ENCODE measurements at places on chromosomes 5 and 9.
A peak's percentile ranks its signal among the peaks of the same experiment; 100 is the strongest.

DNA sequence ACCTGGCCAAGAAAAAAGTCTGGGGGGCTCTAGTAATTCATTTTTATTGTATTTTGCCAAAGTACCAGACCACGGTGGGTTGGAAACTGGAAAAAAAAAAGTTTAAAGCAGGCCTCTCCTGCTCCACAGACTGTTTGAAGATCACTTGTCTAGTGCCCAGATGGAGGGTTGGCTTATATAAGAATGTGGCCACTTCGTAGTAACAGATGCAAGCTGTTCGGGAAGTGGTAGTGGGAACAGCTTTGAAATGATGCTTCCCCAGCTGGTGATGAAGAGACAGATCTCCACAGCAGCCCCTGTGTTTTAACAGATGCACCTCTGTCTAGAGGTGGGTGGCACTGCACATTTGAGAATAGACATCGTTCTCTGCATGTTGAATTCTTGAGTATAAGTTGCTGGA, 54.3 kb upstream of the DMRT3 start:
- no peak for DNase-seq

- DNase-seq: no peak
These were observed 25.7 kb upstream of the KLF9 start for GRCh38 chr9:70439991-70440706.

DNA sequence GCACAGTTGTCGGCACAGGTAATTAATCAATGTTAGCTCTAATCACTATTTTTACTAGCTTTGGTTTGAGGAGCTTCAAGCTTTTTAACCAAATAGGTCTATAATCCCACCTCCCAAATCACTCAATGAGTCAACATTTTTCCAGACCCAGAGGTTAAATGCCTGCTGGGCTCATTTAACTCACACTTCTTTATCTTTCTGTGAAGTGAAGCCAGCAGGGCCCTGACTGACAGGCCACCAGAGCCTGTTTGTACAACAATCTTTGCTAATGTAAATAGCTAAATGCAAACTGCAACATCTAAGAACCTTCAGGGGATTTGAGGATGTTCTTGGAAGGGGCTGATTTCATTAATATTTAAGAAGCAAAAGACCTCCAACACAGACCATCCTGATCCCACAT, 98.4 kb upstream of the NREP start:
- DNase-seq: no peak

GRCh38 chr9:91037511-91038482, 236.2 kb downstream of the SYK start:
- peak; percentile 30 for DNase-seq

DNA sequence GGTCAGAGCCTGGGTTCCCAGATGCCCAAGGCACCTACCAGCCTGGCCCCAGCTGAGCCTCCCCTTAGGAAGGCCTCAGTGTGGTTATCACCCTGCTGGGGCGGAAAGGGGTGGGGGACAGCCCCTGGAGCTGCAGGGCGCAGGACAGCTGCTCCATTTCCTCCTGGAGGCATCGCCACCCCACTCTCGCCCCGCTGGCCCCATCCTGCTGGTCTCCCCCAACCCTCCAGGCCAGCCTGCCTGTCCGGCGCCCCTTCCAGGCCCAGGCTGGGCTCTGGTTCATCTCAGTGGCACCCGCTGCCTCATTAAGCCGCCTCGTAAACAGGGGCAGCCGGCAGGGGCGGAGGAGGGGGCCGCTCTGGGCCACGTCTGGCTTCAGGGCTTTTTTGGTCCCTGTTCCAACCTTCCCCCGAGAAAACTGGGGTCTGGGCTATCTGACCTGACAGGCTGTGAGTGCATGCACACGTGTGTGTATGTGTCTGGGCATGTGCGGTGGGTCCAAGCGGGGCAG, 30.8 kb upstream of the ENHO start:
- no peak for DNase-seq

GRCh38 chr5:16732356-16732755, 115.6 kb upstream of the RETREG1 start:
- DNase-seq: no peak

DNA sequence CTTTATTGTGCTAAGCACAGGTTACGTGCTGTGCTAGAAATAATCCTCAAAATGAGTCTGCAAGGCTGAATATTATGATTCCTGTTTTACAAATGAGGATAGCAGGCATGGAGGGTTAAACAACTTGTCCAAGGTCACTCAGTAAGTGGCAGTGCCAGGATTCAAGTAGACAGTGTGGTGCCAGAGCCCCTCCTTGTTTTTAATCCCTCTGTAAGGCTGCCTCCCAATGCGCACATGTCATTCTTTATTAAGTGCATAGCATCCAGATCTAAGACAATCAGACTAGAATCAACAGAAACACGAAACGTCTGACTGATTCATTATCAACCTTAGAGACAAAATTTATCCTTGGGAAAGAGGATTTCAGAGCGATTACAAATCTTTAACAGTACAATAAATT, 199.6 kb downstream of the SMARCA2 start:
- DNase-seq: no peak

DNA sequence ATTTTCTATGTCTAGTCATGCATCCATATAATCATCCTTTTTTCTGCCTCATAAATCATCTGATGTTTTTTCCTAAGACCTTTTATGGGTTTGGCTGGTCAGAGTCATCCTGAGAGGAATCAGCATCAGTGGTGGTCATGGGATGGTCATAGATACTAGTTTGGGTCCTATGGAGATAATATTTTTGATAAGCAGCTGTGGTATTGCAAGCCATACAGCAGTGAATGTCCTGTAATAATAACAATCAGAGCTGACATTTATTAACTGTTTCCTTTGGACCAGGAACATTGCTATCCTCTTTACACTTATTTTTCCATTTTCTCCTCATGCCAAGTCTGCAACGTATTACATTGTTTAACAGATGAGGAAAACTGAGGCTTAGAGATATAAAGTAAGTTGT, 83.1 kb downstream of the TEX10 start:
- no peak for DNase-seq

DNA sequence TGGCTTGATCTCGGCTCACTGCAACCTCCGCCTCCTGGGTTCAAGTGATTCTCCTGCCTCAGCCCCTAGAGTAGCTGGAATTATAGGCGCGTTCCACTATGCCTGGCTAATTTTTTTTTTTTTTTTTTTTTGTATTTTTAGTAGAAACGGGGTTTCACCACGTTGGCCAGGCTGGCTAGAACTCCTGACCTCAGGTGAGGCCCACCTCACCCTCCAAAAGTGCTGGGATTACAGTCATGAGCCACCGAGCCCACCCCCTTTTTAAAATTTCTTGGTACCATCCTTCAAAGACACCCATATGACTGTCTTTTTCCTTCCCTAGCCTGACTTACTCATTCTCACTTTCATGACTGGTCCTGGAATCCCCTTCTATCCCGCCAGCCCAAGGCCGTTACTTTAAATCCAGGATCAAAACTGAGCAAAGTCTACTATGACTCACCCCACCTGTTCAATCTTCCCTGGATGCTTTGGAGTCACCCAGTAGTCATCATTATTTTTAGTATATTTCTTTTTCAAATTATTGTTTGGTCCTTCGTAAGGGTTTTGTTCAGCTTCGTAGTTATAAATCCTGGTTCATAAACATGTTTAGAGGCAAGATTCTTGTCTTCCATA, 1.2 kb upstream of the TBCA start:
- no peak for DNase-seq

DNA sequence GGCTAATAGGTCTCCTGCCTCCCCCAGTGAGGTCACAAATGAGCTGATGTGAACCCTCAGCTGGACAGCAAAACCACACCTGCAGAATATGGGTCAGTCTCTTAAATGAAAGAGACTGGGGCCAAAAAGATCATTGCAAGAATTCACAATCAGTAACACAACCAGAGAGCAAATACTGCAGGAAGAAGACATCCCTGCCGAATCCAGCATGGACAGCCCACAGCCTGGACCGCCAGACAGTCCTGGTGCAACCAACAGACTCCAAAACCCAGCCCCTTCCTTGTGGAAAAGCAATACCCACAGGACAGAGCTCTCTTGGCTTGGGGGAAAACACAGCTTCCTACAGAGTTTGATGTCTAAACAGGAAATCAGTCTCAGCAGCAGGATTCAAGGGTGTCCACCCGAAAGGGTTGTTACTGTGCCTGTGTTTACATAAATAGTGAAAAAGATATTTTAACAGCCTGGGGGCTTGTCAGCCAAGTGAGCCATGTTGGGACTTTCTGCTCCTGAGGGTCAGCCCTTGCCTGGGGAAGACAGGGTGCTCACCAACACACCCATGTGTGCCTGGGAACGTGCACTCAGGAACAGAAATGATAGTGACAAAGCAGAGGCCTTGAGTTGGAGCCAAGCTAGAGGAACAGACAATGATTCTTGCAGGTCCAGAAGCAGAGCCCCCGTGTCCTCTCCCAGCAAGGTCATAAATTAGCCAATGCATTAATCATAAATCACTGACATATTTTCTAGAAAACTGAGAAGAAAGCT, 106.2 kb downstream of the SEMA5A start:
- DNase-seq: no peak
